ENCODE measurements at places on chromosomes 6 and 20. TPM values are rescaled to one million over a fixed set of nuclear protein-coding genes. Genes with fewer than 3 reads are reported as not detected.

DNA sequence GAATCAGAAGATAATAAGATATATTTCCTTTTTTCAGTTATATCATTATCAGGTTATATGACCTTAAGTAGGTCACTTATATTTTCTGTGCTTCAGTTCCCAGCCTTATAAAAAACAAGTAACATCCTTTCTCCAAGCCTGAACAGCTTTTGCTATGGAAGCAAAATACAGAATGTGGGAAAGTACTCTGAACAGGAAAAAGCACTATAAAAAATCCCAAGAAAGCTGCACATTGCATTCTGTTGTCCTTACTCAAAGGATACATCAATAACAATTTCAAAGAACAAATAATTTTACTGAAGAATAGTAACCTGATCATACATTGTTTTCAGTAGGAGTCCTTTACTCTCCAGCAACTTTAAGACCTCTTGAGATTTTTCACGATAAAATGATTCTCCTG is 56.4 kb downstream of the SLC35A1 start:
- no peak overlapping the region for H3K4me3 ChIP-seq
- no peak for DNase-seq
- peaks cover 17% of the 10 kb centered on the region for H3K4me1 ChIP-seq
- H3K36me3 ChIP-seq = peaks cover 5% of the 10 kb centered on the region

GRCh38 chr20:44302026-44302669 is 8.9 kb downstream of the FITM2 start:
- H3K27ac ChIP-seq = peak overlapping the region; percentile 2
- H3K4me3 ChIP-seq = no peak overlapping the region
- no peaks in the 10 kb centered on the region for H3K27me3 ChIP-seq
- no peak for DNase-seq
- H3K36me3 ChIP-seq = no peaks in the 10 kb centered on the region

GRCh38 chr20:43911066-43911465 is 3.6 kb upstream of the TOX2 start:
- DNase-seq = no peak
- no peak overlapping the region for H3K27ac ChIP-seq
- peaks cover 24% of the 10 kb centered on the region for H3K27me3 ChIP-seq
- peaks cover 12% of the 10 kb centered on the region for H3K4me1 ChIP-seq
- peaks cover 5% of the 10 kb centered on the region for H3K36me3 ChIP-seq

DNA sequence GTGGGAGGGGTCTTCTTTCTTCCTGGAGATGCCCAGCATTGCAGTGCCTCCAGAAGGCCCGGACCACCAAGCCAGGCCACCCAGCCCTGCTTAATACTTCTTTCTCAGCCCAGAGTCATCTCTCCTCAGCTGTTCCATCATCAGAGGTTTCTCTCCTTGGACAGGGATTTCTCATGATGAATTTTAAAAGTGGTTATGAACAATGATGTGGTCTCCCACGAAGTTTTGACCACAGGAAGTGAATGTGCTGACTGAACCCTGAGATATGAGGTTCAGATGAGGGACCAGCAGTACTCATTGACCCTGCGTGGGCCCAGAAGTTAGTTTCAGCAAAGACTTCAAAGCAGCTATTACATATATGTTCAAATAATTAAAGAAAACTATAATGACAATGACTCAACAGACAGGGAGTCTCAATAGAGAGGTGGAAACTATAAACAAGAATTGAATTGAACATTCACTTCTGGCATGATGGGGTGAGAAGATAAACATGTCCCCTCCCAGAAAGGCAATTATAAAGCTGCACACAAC is 114.5 kb upstream of the SLC22A16 start:
- no peak overlapping the region for H3K4me3 ChIP-seq
- no peak overlapping the region for H3K27ac ChIP-seq
- H3K27me3 ChIP-seq = no peaks in the 10 kb centered on the region
- H3K36me3 ChIP-seq = no peaks in the 10 kb centered on the region
- peaks cover 8% of the 10 kb centered on the region for H3K4me1 ChIP-seq

The HDAC2 gene
- 50.1 TPM for total RNA-seq

- peaks cover 14% of the 10 kb centered on the region for H3K4me1 ChIP-seq
- DNase-seq = no peak
- H3K4me3 ChIP-seq = no peak overlapping the region
- H3K27me3 ChIP-seq = peaks cover 10% of the 10 kb centered on the region
Measured at GRCh38 chr20:49627329-49627761, 59.4 kb upstream of the PTGIS start.

The MAP3K7 gene
- 16.0 TPM for total RNA-seq

DNA sequence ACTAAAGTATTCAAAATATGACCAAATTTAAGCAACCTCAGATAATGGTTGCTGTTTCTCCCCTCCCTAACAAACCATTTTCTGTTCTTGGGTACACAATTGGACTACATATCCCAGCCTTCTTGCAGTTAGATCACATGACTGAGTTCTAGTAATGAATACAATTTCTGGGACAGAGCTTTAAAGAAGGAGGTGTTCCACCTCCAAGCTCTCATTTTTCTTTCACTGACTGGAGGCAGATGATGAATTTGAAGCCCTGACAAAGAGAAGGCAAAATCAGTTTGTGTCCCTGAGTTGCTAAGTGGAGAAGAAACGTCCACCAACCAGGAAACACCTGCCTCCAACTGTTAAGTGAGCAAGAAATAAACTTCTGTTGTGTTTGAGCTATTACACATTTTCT is 117.2 kb downstream of the LCA5 start:
- H3K27ac ChIP-seq = no peak overlapping the region
- peaks cover 39% of the 10 kb centered on the region for H3K27me3 ChIP-seq
- H3K4me1 ChIP-seq = no peaks in the 10 kb centered on the region
- H3K36me3 ChIP-seq = no peaks in the 10 kb centered on the region
- no peak for DNase-seq

GRCh38 chr20:51856432-51856831 is 54.1 kb upstream of the SALL4 start:
- H3K4me3 ChIP-seq = no peak overlapping the region
- H3K4me1 ChIP-seq = no peaks in the 10 kb centered on the region
- no peak overlapping the region for H3K27ac ChIP-seq
- H3K27me3 ChIP-seq = peaks cover 42% of the 10 kb centered on the region
- peaks cover 2% of the 10 kb centered on the region for H3K36me3 ChIP-seq

DNA sequence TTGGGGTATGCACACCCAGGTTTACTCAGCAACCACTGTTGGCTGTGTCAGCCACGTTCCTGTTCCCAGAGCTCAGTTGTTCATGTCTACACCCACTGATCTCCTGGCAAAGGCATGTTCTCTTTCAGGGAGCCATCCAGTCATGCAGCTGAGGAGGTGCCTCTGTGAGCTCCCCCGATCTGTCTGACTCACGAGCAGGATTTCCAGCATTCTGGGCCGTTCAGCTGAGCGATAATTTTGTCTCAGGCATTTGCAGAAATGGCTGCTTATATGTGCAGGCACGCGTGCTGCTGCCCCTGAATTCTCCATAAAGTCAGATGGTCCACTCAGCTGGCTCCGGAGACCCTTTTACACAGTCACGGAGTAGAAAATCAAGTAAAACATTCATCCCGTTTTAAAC is 78.4 kb upstream of the IYD start:
- no peaks in the 10 kb centered on the region for H3K4me1 ChIP-seq
- H3K4me3 ChIP-seq = no peak overlapping the region
- H3K27ac ChIP-seq = no peak overlapping the region
- H3K36me3 ChIP-seq = peaks cover 2% of the 10 kb centered on the region
- no peak for DNase-seq

The PSORS1C1 gene
- not detected for total RNA-seq

The ARMH2 gene
- 2.7 TPM for total RNA-seq

DNA sequence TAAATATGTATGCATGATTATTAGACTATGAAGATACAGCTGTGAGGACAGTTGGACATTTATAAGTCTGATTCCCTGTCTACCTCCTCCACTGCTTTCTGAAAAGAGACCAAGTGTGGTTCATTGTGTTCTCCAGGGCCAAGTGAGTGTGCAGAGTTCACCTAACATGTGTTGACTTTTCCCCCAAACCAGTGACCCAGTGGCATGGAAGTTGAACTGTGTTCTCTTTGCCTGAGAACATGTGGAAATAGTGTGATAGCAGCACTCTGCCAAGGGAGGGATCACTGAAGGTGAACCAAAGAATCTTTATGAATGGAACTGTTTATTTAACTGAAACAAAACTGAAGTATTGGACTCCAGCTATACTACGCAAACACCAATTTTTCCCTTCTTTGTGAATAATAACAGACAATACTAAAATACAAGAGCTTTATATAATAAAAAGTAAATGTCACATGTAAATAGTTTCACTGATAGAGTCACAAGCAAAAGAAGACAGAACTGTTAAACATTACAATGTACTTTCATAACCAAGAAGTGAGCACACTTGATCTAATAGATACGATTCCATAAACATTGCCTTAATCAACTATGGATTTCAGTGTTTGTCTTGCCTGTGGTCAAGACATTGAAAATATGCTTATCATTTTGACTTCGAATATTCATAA is 200.3 kb upstream of the FUT9 start:
- no peak overlapping the region for H3K27ac ChIP-seq
- no peaks in the 10 kb centered on the region for H3K36me3 ChIP-seq
- H3K4me1 ChIP-seq = no peaks in the 10 kb centered on the region
- H3K27me3 ChIP-seq = no peaks in the 10 kb centered on the region

The LGSN gene
- total RNA-seq = not detected

DNA sequence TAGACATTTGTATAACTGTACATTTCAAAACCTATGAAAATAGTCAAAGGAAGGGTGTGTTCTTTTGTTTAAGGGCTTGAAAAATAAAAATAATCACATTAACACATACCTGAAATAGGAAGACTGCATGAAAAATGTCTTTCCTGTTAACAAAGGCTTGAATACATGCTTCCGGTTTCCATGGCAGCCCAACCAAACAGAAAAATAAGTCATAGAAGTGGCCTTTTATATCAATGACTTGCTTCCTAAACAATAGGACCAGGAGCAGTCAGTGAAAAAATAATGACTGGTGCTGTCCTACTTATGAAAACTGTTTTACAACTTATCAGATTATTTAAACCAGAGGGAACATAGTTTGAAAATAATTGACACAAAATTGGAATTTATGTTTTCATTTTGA is 412.6 kb upstream of the PLCB4 start:
- DNase-seq = no peak
- H3K27me3 ChIP-seq = no peaks in the 10 kb centered on the region
- H3K4me1 ChIP-seq = no peaks in the 10 kb centered on the region
- H3K27ac ChIP-seq = no peak overlapping the region
- no peak overlapping the region for H3K4me3 ChIP-seq

DNA sequence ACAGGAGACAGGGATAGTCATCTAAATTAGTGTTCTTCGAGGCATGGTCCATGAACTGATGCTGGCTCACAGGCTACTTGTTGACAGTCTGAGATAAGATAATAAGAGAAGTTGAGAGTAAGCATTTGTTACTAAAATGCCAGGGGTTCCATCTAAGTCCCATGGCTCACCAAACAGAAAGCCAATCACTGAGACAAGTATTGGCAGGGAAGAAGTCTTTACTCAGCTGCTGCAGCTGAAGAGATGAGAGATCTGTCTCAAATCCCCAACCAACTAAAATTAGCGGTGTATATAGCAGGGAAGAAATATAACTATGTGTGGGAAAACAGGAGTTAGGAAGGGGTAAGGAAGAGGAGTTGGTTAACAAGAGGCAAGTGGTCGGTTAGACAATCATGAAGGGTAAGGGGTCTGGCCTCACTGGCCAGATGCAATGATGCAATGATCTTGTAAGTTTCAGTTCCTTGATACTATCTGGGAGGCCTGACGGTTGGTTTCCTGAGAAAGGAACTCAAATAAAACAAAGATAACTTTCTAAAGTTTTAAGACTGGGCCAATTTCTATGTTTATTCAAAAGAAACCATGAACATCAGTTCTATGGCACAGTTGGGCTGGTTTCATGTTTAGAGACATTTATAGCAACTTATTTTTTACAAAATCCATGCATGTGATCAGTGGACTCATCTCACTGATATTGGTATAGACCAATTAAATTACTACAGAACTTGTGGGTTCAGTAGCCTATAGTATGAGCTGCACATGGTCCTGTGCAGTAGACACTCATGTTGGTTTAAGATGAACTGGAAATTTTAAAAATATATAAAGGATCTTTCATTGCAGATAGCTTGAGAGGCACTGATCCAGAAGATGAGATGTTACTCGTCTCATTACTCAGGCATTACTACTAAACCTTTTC is 9.9 kb upstream of the HEBP2 start:
- H3K36me3 ChIP-seq = peaks cover 2% of the 10 kb centered on the region
- H3K27me3 ChIP-seq = peaks cover 37% of the 10 kb centered on the region
- no peak overlapping the region for H3K27ac ChIP-seq
- H3K4me1 ChIP-seq = peaks cover 3% of the 10 kb centered on the region
- no peak for DNase-seq
- H3K4me3 ChIP-seq = no peak overlapping the region

- H3K27me3 ChIP-seq = no peaks in the 10 kb centered on the region
- H3K4me1 ChIP-seq = peaks cover 2% of the 10 kb centered on the region
- peaks cover 14% of the 10 kb centered on the region for H3K36me3 ChIP-seq
- no peak overlapping the region for H3K27ac ChIP-seq
Measured at GRCh38 chr6:27706431-27706830, 205.8 kb downstream of the OR2B2 start.

GRCh38 chr20:13349235-13349604 is 128.1 kb downstream of the ISM1 start:
- H3K27me3 ChIP-seq = no peaks in the 10 kb centered on the region
- no peaks in the 10 kb centered on the region for H3K36me3 ChIP-seq
- no peak overlapping the region for H3K27ac ChIP-seq
- H3K4me3 ChIP-seq = no peak overlapping the region

DNA sequence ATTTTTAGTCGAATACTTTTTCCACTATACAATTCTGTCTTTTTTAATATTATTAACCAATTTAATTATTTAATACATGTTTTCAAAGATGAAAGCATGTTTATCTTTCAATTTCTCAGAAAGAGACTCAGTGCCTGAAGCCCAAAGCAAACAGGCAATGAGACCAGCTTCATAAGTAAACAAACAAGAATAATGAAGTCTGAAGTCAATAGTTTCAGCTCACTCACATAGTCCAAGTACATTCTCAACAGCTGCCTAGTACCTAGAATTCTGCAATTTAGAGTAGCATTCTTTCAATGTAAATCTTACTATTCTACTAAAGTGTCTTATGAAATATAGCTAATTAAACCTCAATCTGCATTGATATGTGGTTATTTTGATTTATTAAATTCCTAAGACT is 626.5 kb upstream of the NRSN1 start:
- H3K4me3 ChIP-seq = no peak overlapping the region
- no peak for DNase-seq
- H3K36me3 ChIP-seq = no peaks in the 10 kb centered on the region
- no peak overlapping the region for H3K27ac ChIP-seq
